ENCODE measurements at places on chromosomes 2 and 18.

GRCh38 chr2:8462899-8463648 is 218.8 kb upstream of the ID2 start:
- no peak for DNase-seq

DNA sequence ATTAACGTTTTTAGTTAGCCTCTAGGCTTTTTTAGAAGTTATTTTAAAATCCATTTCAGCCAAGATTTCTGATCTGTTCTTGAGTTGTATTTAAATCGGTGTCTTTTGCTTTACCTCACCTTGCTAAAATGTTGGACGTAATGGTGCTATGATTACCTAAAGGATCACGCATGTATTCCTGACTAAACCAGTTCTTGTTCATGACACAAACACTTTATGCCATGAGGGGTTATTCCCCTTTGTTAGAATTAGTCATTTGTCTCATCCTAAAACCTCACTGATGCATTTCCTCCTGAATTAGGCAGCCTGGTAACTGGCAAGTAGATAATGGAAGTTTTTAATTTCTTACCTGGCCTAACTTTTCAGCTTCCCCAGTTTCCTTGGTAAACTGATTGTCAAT is 185.4 kb upstream of the TANK start:
- no peak for DNase-seq

GRCh38 chr2:152583512-152584229 is 133.6 kb downstream of the PRPF40A start:
- DNase-seq = no peak

- peak; percentile 33 for DNase-seq
Observed at GRCh38 chr2:181393472-181393871, 63.7 kb upstream of the ITGA4 start.

- DNase-seq = no peak
Observed at GRCh38 chr2:190584980-190585661, 50.6 kb upstream of the NEMP2 start.

- DNase-seq = no peak
Observed at GRCh38 chr18:79512461-79513380, 117.0 kb downstream of the NFATC1 start.

DNA sequence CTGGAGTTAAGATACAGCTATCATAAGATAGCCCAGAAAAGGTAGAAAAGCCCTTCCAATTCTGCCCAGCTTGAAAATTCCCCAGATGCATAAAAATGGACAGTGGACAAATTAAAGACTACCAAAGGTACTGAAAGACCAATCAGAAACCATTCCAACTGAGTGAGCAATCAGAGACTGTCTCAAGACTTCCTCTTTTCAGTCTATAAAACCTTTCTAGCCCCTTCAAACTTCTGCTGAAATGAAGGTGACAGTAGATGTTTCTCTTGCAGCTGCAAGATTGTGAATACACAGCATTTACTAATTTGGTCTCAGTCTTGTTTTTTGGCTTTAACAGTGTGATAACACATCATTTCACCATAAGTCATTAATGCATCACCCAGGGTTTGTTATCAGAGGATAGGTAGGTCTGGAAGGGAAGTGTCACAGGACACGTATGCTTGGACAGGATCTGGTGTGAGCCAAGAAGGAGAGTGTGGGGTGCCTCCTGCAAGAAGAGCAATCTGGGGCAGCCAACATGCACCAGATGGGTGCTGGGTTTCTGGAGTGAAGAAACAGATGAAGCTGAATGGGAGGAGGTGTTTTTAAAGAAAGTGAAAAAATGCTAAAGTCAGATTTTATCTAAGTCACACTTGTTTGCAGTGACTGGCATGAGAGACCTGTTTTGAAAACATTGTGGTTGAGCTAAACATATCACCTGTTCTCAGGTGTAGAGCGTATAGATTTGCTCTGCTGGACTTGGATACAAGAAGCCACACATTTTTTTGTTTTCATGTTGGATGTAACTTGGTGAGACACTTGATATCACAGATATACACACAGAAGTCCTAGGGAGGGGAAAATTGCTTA is 75.3 kb upstream of the DDX18 start:
- DNase-seq = no peak

GRCh38 chr18:60560071-60560470 is 187.5 kb upstream of the MC4R start:
- no peak for DNase-seq

GRCh38 chr2:105576050-105576439 is 168.7 kb upstream of the NCK2 start:
- DNase-seq = no peak

DNA sequence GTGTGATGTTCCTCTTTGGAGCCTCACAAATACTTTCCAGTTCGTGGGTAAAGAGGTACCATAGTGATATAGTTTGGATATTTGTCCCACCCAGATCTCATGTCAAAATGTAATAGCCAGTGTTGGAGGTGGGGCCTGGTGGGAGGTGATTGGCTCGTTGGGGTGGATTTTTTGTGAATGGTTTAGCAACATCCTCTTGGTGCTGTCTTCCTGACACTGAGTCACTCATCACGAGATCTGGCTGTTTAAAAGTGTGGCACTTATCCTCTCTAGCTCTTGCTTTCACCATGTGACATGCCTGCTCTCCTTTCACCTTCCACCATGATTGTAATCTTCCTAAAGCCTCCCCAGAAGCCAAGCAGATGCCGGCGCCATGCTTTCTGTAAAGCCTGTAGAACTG is 3.0 kb upstream of the CCDC93 start:
- peak; percentile 90 for DNase-seq
